ENCODE measurements at places on chromosomes 13 and 19. TPM values are rescaled to one million over a fixed set of nuclear protein-coding genes. Genes with fewer than 3 reads are reported as not detected.

DNA sequence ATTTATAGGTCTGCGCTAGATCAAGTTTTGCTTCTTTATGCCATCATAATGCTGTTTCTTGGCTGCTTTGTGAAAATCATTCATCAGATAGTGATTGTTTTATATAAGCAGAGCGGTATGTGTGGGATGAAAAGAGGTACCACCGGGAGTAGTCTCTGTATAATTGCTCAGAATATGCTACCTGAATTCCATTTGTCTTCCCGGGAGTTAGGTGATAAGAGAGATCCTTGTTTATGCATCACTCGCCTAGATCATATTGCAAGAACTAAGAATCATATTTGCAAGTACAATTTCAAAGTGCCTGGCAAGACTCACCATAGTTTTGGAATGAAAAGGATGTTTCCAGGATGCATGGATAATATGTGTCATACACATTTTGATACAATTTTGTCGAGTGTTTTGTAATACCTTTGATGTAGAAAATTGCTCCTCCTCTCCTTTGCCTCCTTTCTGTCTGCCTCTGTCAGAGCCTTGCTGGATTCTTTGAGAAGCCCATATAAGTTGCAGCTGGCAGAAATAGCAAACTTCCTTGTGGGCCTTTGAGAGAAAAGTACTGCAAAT lies 1306.0 kb upstream of the SLC10A2 start:
- DNase-seq, result no peak

GRCh38 chr13:94586371-94586770 lies 9.6 kb downstream of the TGDS start:
- DNase-seq, result no peak

GRCh38 chr19:18433735-18434398 lies 4.1 kb downstream of the ISYNA1 start:
- DNase-seq, result no peak

DNA sequence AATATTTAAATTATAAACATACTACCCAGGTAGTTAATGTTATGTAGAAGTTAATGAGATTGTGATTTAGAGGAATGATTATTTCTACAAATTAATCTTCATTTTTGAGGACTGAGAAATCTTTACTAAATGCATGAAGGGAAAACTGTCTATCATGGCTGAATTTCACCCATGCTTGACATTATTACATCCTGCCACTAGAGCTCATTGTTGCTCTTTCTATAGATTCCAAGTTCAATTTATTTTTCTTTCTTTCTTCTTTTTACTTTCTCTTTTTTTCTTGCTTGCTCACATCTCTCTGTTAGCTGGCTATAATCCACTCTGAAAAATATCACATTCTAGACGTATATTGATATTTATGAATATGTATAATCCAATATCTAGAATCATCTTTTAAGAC lies 505.0 kb upstream of the KLHL1 start:
- DNase-seq, result no peak

DNA sequence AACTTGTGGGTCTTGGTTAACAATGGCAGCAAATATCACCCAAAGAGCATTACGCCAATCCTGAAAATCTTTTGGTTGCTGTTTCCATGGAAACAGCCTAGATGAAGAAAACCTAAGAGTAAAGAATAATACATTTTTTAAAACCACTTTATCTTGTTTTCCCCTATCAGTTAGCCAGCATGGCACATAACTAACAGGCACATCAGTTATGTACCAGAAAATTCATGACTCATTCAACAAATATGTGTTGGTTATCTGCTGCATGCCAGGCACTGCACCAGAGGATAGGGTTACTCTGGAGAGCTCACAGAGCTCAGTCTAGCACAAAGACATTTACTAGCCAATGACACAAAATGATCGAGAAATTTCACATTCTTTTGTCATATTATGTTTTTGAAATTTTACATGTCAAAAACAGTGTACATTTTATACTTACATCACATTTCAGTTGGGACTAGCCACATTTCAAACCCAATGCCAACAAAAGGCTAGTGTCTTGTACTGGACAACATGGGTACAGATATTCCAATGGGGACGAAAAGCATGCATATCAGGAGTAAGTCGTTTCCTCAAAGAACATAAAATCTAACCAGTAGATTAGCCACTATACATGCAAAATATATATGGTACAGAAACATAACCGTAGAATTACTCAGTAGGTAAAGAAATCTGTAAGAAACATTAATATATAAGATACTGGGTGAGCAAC lies 20.3 kb downstream of the LNX2 start:
- no peak for DNase-seq

GRCh38 chr19:1285737-1286360 lies at the start of gene EFNA2:
Gene EFNA2 (plus strand): TSS chr19:1285873. CDS start chr19:1286169, 296 bp downstream.
- DNase-seq, result no peak

DNA sequence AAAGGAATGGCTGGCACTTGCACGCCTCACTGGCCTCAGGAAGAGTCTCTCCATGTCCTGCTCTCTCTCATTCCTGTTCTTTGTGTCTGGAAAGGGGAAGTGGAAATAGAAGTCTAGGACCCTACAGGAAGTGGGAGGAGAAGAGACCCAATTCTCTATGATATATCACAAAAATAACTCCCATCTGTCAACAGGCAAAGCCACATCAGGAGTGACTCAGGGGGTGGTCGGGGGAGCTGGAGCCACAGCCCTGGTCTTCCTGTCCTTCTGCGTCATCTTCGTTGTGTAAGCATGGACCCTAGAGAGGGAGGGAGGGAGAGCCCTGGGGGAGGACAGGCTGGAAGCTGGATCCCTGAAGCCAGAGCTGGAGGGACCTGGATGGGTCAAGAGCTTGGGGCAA lies 3.0 kb downstream of the SIGLEC9 start:
- no peak for DNase-seq

FAM216B gene
- not detected for total RNA-seq

EMC10 gene
- 152 TPM for total RNA-seq

STOML3 gene
- total RNA-seq, result 0.56 TPM

ZNF773 gene
- total RNA-seq, result 9.8 TPM

Measured in type B pancreatic cell (in vitro differentiated cells).